Breast epithelium (tissue), 4 donors: ENCODE measurements at places on chromosomes 4 and X.

DNA sequence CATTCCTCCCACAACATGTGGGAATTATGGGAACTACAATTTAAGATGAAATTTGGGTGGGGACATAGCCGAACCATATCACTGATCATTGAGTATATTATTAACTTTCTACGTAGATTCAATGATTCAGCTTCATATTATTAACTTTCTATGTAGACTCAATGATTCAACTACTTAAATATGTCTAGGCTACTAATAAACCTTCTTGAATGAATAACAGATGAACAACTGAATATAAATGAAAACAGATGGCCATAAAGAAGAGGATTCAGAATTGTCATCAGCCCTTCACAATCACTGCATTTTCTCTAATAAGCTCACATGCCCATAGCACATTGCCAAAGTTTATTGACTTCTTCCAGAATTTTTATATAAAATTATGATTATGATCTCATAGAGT is 57.0 kb downstream of the CEP44 start:
- no peak for DNase-seq

DNA sequence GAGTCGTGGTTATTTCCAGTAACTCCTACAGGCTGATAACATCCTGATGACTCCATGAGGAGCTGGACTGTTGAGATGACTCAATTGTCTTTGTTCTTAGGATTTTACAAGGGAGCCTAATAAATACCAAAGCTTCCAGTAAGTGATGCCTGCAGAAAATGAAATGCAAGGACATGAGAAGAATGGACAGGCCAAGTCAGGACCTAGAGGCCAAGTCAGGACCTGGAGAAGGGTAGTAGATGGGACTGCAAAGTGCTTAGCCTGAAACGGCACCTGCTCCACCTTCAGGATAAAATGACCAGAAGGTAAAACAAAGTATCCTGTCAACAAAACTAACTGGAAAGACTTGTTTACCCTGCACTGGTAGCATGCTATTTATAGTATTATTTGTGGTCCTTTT is 6.4 kb upstream of the SLC10A6 start:
- DNase-seq, result no peak

DNA sequence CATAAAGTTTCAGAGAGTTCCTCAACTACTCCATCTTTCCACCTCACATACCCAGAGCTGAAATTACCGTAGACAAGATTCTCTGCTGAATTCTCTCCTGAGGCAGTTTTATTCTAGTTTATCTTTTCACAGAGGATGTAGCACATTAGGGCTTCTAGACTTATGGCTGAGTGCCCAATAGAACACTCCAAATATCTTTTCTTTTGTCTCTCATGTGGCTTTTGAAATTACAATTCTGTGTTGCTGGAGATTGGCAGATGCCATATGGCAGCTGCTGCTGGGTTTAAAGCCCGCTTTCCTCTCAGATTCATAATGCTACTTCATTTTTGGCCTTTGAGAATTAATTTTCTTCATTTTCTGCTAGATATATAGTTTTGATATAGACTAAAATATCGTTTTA is 107.6 kb upstream of the BANK1 start:
- no peak for DNase-seq

GRCh38 chrX:53072418-53073114 is 9.6 kb upstream of the TSPYL2 start:
- DNase-seq, result no peak

DNA sequence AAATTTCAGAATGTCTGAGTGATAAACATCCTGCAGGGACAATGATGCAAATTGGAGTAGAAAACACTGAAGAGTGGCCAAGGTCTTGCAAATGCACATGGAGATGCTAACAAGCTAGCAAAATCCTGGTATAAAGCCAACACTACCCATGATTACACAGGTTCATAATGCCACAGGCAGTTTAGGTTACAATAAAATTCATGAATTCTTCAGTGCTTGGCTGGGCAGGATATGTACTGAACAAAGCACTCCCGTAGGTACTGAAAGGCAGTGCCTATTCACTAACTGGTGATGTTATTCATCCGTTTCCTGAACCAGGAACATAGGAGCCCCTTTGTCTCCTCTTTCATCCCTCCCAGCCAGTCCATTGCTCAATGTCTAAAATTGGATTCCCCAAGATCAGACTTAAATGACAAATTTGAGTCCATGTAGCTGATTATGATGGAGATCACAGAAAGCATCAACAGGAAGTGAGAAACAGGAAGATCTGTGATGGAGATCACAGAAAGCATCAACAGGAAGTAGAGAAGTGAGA is 244.5 kb downstream of the DMD start:
- no peak for DNase-seq
